ENCODE measurements at places on chromosomes 7 and 10. TPM values are rescaled to one million over a fixed set of nuclear protein-coding genes. Genes with fewer than 3 reads are reported as not detected.
A peak's percentile ranks its signal among the peaks of the same experiment; 100 is the strongest.

CARD11 gene
- 0.44 TPM for total RNA-seq

ZNF485 gene
- 3.8 TPM for total RNA-seq

LRRC17 gene
- 0.84 TPM for total RNA-seq

SPDYE1 gene
- total RNA-seq: not detected

FOXP2 gene
- total RNA-seq: 6.5 TPM

SPDYE3 gene
- not detected for total RNA-seq

CCSER2 gene
- total RNA-seq: 113 TPM

LEP gene
- total RNA-seq: 0.32 TPM

PNLIPRP1 gene
- 1.6 TPM for total RNA-seq

SRRM3 gene
- total RNA-seq: 1.5 TPM

CPVL gene
- total RNA-seq: 24.2 TPM

NPFFR1 gene
- total RNA-seq: not detected

DNA sequence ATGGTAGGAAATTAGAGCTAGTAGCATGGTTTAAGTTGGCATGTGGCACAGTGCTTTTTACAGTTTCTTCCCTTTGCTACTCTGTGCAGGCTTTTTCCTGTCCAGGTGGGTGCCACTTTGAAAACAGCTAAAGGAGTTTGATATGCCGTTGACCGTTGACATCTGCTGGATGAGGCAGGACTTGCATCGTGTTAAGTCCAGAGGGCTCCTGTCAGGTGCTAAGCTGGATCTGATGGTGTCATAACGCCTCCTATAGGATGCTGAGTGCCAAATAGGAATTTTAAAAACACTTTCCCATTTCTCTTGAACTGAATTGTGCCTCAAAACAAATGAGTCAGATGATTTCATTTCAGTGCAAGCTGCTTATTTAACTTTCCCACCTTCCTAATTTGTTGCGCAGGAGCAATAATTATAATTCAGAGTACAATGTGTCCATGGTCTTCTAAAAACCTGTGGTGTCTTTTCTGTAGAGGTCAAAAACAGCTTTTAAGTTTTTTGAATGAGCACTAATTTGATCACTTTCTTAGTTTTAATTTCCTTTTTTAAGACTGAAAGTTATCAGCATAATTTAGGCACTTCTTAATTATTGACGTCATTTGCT, 178.3 kb downstream of the CDCA7L start:
- DNase-seq: no peak

GRCh38 chr7:133646472-133647315, 393.8 kb downstream of the EXOC4 start:
- no peak for DNase-seq

- no peak for DNase-seq
Measured at GRCh38 chr10:108749042-108749441, 1174.3 kb downstream of the XPNPEP1 start.

GRCh38 chr7:22357311-22358175, 589 bp upstream of the RAPGEF5 start:
- DNase-seq: no peak

DNA sequence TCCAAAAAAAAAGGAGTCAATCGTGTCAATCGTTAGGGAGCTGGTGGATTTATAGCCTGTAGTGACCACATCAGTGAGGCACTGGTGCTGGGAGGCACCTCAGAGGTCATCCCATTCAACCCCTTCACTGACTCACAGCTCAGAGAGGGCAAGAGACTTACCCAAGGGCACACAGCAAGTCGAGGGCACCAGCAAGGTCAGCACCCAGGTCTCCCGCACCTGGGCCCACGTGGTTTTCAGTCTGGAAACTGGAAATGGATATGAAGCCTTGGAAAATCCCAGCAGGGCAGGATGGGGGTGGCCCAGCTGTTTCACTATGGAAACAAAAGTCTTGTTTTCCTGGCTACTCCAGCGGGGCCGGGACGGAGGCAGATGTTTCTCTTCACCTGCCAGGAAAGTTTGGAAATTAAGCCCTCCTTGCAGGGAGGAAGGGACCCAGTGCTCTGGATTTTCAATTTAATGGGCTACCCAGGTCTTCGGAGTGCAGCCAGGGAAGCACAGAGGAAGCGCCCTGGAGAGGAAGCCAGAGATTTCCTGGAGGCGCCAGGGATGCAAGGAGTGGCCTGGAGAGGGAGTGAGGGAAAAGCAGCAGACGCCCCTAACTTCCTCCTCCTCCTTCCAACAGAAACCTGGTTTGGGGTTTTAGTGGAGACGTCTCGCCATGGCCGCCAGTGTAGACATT, 157.2 kb upstream of the TNRC18 start:
- DNase-seq: no peak

- no peak for DNase-seq
Measured at GRCh38 chr10:47049906-47050305, 138.7 kb downstream of the PTPN20 start.

GRCh38 chr10:60399328-60399727, 9.7 kb upstream of the ANK3 start:
- DNase-seq: no peak

- peak; percentile 84 for DNase-seq
Measured at GRCh38 chr7:27143023-27143949, at the start of gene HOXA5. HOXA5 (minus strand) TSS chr7:27143681; CDS start chr7:27143607, 74 bp downstream.

DNA sequence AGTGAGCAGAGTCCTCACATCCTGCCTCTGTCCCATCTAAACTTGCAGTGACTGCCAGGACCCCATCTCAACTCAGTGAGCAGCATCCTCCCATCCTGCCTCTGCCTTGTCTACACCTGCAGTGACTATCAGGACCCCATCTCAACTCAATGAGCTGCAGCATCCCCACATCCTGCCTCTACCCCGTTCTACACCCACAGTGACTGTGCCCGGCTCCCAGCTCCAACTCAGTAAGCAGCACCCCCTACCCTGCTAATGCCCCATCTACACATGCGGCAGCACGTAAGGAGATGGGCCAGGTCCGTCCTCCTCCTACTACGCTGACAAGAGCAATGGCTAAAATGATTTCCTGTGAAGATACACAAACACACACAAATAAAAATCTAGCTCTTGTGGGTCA, 65.5 kb downstream of the TNS3 start:
- DNase-seq: no peak

DNA sequence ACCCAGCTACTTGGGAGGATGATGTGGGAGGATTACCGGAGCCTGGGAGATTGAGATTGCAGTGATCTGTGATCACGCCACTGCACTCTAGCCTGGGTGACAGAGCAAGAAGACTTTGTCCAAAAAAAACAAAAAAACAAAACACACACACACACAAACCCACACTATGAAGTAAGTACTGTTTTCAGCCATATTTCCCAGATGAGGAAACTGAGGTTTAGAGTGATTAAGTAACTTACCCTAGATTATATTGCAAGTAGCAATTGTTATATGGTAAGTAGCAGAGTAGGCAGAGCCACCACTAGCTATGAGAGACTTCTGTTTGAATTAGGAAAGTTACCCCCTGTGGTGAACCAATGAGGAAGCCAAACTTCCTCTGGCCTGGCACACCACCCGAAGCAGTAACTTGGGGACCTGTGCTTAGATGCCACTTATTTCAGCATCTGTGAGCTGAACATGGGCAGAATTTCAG, 61.9 kb downstream of the MCU start:
- no peak for DNase-seq

DNA sequence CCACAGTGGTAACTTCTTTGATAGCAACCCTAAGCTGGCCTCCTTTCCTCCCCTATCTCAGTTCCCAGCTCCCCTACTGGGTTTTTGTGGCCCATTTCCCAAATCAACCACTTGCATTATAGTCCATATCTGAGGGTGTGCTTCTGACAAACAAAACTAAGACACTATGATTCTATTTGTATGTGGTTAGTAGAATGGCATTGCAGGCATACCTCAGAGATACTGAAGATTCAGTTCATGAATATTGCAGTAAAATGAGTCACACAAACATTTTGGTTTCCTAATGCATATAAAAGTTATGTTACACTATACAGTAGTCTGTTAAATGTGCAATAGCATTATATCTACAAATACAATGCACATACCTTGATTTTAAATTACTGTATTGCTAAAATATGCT, 15.4 kb upstream of the TMEM243 start:
- DNase-seq: no peak

GRCh38 chr7:102396710-102397019, 502 bp downstream of the PRKRIP1 start:
- DNase-seq: no peak

DNA sequence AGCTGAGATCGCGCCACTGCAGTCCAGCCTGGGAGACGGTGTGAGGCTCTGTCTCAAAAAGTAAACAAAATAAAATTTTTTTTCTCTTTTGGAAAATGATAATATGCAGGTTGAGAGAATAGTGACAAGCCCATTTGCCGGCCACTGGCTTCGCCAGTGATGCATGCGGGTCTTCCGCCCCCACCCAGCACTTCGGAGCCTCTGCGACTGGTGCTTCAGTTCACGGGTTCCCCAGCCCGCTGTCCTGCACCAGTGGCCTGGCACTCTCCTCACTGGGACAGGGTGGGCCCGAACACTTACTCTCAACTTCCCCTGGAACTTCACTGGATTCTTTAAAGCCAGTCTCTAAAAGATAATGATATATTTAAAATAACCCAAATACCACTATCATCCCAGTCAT, 2.7 kb downstream of the SUN1 start:
- no peak for DNase-seq

GRCh38 chr7:113339661-113340060, 221.3 kb upstream of the SMIM30 start:
- no peak for DNase-seq

- DNase-seq: no peak
Measured at GRCh38 chr7:97107192-97107800, 10.2 kb upstream of the SDHAF3 start.

DNA sequence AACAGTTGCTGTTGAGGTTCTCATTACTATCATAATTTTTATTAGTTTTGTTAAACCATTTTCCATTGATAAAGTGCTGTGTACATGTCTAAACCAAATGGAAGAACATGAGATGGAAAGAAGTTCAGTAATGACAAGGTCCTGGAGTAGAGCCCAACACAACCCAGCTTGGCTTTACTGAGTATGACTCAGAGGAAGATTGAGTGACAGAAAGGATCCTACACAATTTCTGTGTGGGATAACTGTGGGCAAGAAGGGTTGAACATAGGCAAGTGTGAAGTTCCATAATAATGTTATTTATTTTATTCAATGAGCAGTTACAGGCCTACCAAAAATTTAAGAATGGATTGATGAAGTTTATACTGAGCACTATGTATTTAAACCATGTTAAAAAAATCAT, 15.9 kb downstream of the PRKG1 start:
- no peak for DNase-seq

DNA sequence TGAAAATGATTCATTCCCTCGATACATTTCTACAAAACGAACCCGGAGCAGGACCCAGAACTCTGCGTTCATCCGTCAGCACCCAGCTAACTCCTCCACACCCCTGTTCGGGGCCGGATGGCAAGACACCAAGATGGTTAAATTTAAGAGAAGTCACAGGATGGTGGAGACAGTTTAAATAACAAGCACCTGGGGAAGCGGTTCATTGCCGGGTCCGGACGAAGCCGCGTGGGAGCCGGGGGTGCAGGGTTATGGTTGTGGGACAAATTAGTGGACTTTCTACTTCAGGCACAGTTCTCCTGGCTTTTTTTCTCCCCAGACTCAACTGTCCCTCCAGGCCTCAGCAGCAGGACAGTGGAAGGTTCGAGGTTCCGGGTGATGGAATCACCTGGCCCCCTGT, 45.4 kb downstream of the ASB13 start:
- DNase-seq: no peak

- DNase-seq: no peak
Measured at GRCh38 chr10:102597131-102597991, 46.9 kb upstream of the TRIM8 start.
